ENCODE measurements at places on chromosomes 6 and 20. TPM values are rescaled to one million over a fixed set of nuclear protein-coding genes. Genes with fewer than 3 reads are reported as not detected.

DNA sequence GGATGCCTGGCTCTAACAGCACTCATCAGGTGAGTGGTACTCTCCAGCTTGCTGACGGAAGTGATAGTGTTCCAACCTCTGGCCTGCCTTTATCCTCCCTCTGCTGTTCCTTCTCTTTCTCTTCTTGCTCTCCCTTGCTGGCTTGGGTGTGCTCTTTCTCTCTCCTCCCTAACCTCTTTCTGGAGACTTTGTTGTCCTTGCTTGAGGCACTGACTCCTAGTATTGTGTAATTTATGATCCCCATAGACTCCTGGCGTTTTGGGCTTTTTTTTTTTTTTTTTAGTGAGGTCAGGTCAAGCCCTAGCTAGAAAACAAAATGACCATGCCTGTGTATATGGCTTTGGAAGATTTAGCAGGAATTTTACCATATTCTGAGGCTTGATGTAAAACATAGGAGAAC is 84.7 kb upstream of the MRAP2 start:
- no peak for DNase-seq
- no peaks in the 10 kb centered on the region for H3K27me3 ChIP-seq
- no peaks in the 10 kb centered on the region for H3K36me3 ChIP-seq
- H3K4me1 ChIP-seq, result no peaks in the 10 kb centered on the region

DNA sequence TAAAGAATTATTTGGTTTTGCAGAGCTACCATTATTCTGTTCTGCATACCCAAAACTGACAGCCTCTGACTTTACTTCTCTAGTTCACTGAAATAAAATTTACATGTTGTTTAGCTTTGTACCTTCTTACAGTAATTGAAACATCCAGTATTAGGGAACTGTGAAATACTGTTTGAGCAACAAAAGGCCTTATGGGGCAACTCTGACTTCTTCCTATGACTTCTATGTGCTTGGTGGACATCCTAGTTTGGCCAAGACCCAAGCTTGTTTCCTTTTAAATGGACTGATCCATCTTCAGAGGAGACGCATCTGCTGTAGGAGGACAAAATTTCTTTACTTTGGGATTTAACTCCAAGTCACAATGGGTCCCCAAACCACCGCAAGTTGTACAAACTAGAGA is 44.7 kb downstream of the NR2E1 start:
- H3K36me3 ChIP-seq, result no peaks in the 10 kb centered on the region
- no peaks in the 10 kb centered on the region for H3K27me3 ChIP-seq
- no peak overlapping the region for H3K27ac ChIP-seq

DNA sequence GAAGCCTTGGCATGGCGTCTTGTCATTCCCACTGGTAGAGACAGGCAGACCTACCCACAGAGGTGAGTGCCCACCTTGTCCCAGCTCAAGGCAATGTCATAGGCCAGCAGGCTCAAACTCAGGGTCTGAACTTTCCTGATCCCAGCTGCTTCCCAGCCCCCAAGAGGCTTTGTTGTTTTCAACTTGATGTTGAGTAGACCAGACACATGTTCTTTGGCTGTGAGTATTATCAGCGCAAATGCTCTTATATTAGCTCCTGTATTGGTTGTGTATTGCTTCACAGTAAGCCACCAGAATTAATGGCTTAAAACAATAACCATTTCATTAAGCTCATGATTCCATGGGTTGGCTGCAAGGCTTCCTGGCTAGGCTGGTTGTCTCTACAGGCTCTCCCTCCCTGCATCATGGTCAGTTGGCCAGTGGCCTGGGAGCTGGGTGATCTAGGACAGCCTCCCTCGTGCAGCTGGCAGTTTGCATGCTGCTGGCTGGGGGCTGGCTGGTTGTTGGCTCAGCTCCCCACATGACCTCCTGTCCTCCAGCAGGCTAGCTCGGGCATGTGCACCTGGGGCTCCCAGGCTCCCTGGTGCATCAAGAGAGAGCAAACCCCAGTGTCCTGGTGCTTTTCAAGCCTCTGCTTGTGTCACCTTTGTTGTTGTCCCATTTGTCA is 21.6 kb downstream of the TOX2 start:
- peaks cover 15% of the 10 kb centered on the region for H3K4me1 ChIP-seq
- DNase-seq, result no peak
- no peak overlapping the region for H3K27ac ChIP-seq
- H3K4me3 ChIP-seq, result no peak overlapping the region
- no peaks in the 10 kb centered on the region for H3K36me3 ChIP-seq

- H3K27me3 ChIP-seq, result no peaks in the 10 kb centered on the region
- peaks cover 43% of the 10 kb centered on the region for H3K4me1 ChIP-seq
- H3K4me3 ChIP-seq, result no peak overlapping the region
- no peaks in the 10 kb centered on the region for H3K36me3 ChIP-seq
- DNase-seq, result no peak
These were observed 24.4 kb upstream of the STXBP5 start for GRCh38 chr6:147179809-147180208.

Gene HLA-G
- total RNA-seq, result not detected

Gene GPR63
- total RNA-seq, result 1.3 TPM

Measured in body of pancreas (tissue), 4 donors.